ENCODE measurements at places on chromosomes 2 and 18.

DNA sequence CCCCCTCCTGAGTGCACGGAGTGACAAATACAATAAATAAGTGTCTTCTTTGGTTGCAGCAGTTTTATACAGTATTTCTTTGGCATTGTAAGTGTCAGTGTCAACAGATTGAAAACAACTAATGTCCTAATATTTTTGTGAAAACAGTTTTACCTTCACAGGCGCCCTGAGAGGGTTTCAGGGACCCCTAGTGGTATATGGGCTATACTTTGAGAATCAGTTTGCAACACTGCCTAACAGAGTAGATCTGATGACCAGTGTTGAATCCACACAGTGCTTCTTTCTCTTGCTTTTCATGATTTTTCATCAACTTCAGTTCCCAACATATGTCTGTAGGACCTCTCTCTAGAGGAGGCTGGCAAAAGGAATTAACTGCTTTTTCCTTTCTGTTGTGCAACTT lies 162.2 kb downstream of the PRPF40A start:
- DNase-seq, result no peak

GRCh38 chr2:178870703-178871102 lies 63.5 kb upstream of the TTN start:
- DNase-seq, result no peak

DNA sequence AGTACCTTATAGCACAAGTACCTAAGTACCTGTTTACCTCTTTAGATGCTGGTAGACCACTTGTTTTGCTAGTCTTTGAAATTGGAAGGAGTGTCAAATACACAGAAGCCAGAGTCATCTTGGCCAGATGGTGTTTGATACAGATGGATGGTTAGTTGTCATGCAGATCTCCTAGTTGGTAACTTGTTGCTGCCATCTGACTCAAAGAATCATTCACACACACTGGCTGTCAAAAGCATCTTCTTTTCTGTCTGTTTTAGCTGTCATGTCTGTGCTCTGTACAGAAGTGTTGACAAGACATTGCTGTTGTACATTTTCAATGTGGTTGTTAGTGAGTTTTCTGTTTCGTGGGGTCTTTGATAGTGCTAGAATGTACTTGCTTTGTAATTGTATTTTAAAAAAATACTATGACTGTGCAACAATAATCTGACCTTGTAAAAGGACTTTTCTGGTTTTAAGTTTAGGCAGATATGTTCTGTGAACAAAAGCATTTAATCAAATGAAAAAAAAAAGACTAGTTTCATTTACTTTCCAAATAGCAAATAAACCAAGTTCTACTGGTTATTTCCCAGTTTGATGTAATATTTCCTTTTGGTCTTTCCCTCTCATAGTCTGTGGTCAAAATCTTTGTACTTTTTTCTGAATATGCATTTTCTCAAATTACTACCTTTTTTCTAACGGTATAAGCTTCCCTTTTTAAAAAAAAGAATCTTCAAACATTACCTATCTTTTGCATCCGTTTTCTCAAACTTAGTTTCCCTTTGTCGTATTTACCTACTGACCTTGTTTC lies 39.9 kb downstream of the TANK start:
- no peak for DNase-seq

GRCh38 chr2:180630756-180631155 lies 349.6 kb upstream of the UBE2E3 start:
- DNase-seq, result no peak

DNA sequence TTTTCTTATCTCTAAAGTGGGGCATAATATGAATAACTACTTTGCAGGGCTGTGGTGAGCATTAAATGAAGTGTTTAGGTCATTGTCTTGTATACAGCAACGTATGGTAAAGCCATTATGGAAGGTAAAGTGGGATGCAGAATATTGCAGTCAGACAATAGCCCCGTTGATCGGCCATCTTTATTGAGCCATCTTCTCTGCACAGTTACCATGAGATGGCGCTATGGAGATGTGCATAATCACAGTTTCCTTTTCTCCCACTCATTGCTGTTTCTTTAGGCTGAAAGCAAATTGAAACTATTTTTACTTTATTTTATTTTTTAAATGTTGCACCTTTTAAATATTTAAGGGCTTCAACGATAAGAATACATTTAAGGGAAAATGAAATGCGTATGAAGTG lies 108.9 kb downstream of the THSD7B start:
- no peak for DNase-seq

DNA sequence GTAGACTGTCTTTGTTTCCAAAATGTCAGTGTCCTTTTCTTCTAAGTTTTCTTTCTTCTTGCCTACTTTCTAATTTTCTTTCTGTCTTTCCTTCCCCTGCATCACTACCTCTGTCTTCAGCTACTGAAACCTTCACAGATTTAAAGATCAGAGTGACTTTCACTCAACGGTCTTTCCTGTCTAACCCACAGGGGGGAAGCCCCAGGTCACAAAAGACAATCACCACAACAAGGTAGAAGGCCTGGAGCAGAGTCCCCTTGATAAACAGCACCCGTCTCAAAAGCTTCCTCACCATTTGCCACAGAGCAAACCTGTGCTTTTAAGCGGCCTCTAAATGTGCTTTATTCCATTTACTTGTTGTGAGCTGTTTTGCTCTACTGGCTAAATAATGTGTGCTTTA lies 665.4 kb downstream of the BCL11A start:
- DNase-seq, result peak; percentile 1

DNA sequence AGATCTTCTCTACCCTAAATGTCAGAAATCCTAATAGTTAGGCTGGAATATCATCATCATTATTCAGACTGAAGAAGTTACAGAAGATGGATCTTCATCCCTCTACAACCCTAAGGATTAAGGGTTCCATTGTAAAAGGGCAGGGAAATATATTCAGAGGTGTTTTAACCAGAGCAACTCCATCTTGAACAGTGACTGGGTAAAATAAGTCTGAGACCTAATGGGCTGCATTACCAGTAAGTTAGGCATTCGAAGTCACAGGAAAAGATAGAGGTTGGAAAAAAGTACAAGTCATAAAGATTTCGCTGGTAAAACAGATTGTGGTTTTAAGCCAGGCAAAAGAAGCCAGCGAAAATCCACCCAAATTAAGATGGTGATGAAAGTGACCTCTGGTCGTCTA lies 968.7 kb downstream of the CNTNAP5 start:
- no peak for DNase-seq

GRCh38 chr2:165777522-165778186 lies 16.4 kb downstream of the GALNT3 start:
- no peak for DNase-seq

GRCh38 chr2:235709124-235709813 lies 215.4 kb downstream of the AGAP1 start:
- no peak for DNase-seq

DNA sequence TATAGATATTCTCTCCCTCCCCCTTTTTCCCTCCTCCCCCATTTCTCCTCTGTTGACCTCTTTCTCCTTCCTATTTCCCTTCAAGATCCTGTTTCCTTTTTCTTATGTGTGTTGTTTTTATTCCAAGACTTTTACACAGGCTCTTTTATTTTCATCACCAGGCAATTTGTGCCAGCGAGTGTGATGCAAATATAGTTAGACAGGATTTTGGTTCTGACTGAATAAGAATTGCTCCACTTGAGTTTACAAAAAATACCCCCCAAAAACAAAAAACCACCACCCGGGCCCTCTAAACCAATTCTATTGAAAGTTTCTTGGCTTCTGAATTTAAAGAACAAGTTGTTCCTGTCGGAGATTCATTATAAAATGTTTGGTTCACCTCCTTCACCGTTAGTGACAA lies 50.9 kb upstream of the MAPK4 start:
- no peak for DNase-seq

GRCh38 chr18:79964330-79965118 lies at the start of gene HSBP1L1:
TSS of gene HSBP1L1 (plus strand) at chr18:79964643. CDS start at chr18:79964736, 93 bp downstream.
- DNase-seq, result peak; percentile 51

DNA sequence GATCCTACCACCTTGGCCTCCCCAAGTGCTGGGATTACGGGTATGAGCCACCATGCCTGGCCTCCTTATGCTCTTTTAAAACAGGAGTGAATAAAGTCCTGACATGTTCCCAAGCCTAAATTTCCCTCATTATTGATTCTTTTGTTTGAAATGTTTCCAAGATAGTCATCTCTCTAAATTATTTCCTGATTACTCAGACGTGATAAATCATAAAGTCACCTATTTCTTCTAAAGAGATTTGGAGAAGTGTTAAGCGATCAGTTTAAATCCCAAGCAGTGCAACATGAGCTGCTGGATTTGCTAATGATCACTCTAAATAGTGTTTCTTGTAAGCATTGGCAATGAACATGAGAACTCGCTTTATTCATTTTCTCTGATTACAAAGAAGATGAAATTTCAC lies 51.8 kb downstream of the PMAIP1 start:
- DNase-seq, result no peak

- no peak for DNase-seq
Measured at GRCh38 chr18:67266246-67267237, 250.0 kb downstream of the DSEL start.

- no peak for DNase-seq
Measured at GRCh38 chr2:218323526-218324472, 31.5 kb upstream of the TMBIM1 start.

DNA sequence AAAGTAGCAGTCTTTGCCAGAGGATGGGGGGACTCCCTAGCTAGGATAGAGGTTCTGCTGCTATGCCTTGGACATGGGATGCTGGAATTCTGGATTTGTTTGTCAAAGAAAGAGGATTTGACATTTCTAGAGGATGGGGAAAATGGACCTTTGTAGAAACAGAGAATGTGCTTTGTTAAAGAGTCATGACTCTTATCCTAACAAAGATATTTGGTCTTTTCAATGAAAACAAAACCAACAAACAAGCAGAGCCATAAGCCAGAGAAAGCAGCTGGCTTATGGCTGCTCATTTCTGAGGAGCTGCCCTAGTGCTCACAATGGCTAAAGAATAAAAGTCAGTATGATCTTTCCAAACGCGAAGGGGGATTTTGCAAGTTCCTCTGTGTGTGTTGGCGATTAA lies 40.8 kb upstream of the MAPRE2 start:
- no peak for DNase-seq

- DNase-seq, result no peak
Measured at GRCh38 chr2:55707751-55708150, 14.1 kb upstream of the PNPT1 start.

DNA sequence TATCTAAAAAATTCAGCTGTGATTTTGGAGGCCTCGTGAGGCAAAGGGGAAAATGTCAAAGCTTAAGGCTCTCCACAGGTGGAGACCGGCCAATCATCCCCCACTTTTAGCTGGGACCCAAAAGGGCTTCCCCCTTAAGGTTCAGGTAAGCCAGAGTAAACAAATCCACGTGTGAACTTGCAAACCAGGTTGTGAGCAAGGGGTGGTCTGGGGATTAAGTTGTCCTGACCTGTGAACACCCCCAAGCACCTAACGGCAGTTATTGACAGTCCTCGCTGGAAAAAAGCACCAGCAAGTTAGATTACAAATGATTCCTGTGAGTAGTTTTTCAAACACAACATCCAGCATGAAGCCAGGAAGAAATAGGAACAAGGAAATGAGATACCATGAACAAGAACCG lies 42.9 kb downstream of the MYO7B start:
- DNase-seq, result no peak

- no peak for DNase-seq
Measured at GRCh38 chr2:203909261-203909967, 27.1 kb upstream of the ICOS start.

DNA sequence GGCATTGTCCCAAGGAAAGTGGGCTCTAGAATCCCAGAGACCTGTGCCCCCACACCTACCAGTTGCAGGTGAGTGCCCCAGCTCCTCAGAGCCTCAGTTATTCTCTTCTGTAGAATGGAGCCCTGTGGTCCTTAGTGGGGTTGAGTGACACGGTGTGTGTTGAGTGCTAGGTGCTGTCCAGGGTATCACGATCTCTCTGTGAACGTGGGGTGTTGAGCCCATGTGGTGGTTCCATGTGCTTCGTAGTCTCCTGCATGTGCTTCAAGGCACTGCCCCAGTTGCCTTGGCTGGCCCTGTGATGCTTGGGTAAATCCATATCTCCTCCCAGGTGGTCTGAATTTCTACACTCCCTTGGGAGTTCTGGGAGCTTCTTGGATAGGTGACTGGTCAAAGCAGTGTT lies 54.9 kb downstream of the SH3RF3 start:
- DNase-seq, result no peak

- DNase-seq, result no peak
Measured at GRCh38 chr2:17482651-17483050, 35.6 kb downstream of the RAD51AP2 start.

DNA sequence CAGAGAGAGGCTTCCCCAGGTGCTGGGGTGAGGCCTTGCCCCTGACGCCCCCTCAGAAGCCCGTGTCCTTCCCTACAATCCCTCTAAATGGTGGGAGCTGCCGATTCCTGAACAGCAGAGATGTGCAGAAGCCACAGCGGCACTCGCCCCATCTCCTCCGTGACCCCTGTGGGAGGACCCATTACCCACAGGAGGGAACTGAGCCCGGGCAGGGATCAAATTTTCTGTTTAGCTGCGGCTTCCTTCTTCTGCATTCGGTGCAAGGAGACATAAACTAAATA lies 181.2 kb upstream of the RAB6C start:
- no peak for DNase-seq

- DNase-seq, result no peak
Measured at GRCh38 chr2:16173893-16174692, 233.7 kb downstream of the MYCN start.

- DNase-seq, result no peak
Measured at GRCh38 chr2:5495586-5495985, 196.6 kb upstream of the SOX11 start.

DNA sequence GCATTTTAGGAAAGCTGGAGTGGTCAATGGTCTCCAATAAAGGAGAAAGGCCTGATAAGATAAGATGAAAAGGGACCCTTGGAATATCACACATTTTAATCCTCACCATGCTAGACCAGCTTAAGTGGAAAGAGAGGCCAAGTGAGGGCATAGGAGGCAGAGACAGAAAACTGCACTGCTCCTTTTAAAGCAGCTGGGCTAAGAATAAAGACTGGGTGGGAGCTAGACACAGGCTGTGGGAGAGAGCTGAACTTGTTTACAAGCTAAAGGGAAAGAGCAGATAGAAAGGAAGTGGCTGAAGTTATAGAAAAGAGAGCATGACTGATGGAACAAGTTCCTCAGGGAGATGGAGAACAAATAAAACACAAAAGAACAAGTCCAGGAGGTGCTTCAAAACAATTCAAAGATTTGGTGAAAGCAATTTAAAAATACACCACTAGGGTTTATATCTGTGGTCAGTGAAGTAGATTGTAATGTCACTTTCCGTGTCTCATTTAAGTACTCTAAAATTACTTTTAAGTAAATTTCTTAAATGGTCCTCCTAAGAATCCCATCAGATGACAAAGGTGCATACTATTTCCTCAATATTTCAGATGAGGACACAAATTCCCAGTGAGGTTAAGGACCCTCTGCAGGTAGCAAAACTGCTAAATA lies 7.5 kb downstream of the COL5A2 start:
- no peak for DNase-seq

All from activated effector memory CD4-positive, alpha-beta T cell treated with Interleukin-2 at 50 U/mL for 16 hours (primary cell).